ENCODE measurements at places on chromosomes 7 and 10.

DNA sequence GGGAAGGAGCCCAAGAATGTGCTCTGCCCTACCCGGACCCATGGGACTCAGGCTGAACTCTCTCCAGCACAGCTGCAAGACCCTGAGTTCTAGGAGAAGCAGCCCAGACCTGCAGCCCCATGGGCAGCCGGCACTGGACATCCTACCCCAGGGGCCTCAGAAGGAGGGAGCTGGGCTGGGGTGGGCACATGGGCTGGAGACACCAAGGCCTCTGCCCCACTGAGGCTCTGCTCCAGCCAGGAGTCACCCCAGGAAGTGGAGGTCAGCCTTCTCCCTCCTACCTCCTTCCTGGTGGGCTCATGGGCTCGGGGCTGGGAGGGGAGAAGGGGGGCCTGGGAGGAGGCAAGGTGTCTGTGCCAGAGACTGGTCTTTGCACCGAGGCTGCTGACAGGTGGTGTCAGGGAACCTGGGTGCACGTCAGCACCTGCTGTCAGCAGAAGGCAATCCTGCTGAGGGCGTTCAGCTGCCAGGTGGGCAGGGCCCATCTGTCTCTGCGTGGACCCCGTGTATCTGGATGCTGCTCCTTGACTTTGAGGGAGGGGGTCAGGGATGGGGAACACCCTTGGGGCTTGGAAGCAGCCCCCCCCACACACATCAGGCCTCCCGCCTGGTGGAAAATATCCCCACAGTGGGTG lies 95.2 kb downstream of the PDGFA start:
- no peak for DNase-seq

- DNase-seq = no peak
Observed at GRCh38 chr10:14924013-14924412, 29.9 kb downstream of the DCLRE1C start.

DNA sequence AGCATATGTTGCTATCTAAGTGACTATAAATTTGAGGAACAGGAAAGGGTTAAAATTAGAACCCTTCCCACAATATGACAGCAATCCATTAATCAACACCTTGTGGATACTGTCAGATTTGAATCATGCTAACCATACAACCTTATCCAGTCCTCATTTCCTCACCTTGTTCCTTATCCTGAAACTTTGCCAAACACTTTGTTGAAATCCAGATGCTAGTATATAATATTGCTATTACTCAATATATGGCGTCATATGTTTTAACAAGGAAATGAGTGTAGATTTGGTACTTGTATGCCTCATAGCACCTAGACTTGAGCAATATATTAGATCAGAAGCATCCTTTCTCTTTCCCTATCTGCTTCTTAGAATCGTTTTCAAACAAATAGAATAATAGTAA lies 66.3 kb upstream of the SLC25A13 start:
- no peak for DNase-seq

- DNase-seq = no peak
Observed at GRCh38 chr7:12127455-12127854, 83.6 kb upstream of the TMEM106B start.

DNA sequence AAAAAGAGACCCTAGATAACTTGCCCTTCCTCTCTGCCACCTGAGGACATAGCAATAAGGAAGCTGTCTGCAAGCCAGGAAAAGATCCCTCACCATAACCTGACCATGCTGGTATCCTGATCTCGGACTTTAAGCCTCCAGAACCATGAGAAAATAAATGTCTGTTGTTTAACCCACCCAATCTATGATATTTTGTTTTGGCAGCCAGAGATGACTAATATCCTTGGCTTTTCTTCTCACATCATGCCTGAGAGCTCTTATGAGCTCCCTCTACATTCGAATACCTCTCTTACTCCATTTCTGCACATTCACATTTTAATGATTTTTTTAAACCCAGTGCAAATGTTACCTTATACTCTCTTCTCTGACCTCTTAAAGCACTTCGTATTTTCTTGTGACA lies 214.0 kb upstream of the CHRM2 start:
- no peak for DNase-seq

DNA sequence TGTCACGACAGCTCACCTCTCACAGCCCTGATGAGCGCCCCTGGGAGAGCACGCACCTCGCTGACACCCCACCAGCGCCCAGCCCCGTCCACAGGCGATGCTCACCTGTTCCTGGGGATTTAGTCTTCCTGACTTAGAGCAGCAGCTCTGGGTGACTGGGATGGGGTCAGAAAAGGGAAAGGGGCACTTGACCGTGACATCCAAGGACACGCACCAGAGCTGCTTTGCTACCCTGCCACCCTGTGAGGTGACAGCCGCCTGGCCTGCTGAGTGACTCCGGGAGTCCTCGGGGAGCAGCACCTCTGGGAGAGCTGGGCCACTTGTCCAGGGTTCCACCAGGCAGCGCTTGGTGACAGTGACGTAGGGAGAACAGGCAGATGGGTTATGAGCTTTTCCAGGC lies 148.2 kb downstream of the PRKAG2 start:
- DNase-seq = no peak

DNA sequence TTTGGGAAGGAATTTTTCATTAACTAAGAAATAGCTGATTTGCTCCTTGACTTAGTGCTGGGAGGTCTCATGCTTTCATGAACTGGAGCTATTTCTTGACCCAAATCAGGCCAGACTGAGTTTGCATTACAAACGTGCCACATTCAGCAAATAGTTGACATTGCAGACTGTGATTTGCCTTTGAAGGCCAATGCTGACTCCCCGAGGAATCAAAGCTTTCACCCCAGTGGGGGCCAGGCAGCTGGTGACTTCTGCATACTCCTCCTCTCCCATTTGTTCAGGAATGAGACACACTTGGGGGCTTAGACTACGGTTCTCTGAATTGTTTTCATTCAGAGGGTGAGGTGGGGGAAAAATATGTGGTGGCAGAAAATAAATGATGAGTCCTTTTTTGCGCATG lies 111.0 kb upstream of the JAZF1 start:
- no peak for DNase-seq

DNA sequence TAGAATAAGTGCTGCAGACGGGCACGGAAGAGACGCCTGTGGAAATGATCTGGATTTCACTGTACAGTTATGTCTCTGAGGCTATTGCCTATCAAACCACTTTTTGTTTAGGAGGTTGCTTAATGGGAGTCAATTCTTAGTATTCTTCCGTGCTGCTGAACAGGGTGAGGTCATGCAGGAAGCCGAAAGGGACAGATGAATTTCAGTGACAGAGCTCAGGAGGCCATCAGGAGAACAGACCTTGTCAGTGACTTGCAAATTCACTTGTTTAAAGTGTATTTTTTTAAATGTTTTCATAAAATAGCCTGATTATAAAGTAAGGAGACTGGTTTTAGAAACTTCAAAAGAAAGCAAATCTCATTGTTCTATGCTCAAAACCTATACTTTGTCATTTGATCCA lies 58.9 kb downstream of the XRCC2 start:
- peak; percentile 51 for DNase-seq

DNA sequence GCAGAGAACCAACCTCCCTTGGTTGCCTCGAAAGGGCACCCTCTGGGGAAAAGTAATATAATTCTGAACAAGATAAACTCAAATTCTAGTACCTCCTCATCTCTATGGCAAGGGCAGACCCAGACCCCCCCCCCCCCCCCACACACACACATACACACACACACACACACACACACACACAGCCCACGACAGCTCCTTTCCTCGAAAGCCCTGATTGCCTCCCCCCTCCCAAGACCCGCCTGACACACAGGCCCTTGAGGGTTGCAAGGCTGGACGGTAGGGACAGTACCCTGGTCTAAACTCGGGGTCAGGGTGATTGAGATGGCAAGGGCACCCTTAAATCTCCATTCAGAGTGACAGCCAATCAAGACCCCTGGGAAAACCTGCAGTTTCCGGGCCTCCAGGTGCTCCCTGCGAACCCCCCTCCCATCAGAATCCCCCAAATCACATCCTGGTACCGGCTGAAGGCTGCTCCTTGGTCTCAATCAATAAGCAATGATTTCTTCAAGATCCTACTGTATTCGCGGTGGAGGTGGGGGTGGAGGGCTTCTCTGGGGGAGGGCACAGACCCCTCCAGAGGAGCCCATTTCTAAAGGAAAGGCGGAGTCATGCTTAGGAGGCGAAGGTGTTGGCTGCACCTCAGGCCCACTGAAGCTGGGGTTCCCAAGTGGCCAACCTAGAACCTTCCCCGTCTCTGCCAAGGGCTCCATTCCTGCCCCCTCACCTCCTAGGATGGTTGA lies 100.7 kb downstream of the HIP1 start:
- DNase-seq = peak; percentile 18

- DNase-seq = no peak
Observed at GRCh38 chr10:70587045-70587658, 15.4 kb downstream of the PRF1 start.

DNA sequence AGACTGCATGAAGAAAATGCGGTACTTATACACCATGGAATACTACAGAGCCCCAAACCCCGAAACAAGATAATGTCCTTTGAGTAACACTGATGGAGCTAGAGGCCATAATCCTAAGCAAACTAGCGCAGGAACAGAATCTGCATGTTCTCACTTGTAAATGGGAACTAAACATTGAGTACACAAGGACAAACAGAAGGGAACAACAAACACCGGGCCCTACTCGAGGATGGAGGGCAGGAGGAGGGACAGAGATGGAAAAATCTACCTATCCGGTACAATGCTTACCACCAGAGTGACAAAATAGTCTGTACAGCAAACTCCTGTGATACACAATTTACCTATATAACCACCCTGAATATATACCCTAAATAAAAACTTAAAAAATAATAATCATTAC lies 507.9 kb downstream of the IPMK start:
- DNase-seq = no peak

DNA sequence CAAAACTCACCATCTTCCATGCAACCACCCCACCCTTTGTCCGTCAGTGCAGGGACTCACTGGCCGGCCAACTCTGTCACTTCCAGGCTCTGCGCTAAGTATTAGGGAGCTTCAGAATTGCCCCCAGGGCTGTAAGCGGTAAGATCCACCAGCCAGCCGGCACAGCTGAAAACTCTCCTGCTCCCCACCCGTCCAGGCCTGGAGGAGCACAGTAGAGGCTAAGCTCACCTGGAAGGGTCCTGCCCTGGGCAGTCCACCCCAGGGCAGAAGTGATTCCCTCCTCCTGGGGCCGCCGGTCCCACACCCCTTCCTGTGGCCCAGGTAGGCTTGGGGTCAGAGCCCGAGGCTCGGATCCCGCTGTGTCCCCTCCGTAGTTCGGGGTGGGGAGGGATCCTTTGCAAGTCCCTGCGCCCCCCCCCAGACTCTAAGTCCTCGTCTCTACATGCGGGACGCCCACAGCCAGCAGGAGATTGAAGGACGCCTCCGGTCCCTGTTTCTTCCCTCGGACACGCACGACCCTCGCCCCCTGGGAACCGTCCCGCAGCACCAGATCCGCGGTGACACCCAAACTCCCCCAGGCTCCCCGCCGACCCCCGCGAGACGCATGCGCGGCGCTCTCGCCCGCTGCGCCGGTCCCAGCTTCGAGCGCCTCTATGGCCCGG lies 138.9 kb downstream of the ARHGAP22 start:
- DNase-seq = no peak

GRCh38 chr10:34574353-34574934 lies 240.7 kb downstream of the PARD3 start:
- no peak for DNase-seq

GRCh38 chr7:69177461-69177861 lies 420.8 kb upstream of the AUTS2 start:
- no peak for DNase-seq

DNA sequence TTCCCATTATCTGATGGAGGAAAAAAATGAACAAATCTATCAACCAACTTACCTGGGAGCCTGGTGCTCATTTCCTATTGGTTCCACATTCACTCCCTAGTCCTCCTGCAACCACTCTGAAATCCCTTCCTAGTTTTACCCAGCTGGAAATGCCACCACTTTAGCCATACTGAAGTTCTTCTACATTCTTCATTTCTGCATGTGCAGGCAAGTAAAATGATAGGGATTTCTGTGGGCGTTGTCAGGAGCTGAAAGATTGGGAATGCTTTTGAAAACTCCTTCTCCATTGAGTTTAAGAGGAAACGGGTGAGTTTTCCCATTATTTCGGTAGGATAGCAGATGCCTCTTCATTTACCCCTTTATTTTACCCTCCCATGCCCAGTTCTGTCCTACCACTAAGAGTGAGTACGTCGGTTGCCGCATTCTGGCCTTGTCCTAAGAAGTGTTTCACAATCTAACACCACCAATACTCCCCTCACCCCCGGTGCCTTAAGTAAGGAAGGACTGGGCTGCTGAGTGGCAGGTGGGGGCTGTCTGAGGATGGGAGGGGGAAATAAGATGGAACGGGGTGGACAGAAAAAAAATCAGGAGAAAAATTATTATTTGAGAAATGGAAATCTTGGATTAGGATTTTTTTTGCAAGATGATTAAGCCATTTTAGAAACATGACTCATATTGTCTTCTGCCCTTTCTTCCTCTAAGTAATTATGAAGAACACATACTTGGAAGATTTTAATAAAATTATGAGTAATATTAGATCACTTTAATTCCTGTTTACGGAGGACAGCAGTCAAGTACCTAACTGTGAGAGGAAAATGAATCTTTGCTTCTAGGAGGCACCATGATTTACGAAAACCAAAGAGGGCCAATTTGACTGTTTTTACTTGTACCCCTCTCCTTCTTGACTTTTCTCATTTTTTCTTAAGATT lies 13.2 kb upstream of the TAS2R60 start:
- no peak for DNase-seq

DNA sequence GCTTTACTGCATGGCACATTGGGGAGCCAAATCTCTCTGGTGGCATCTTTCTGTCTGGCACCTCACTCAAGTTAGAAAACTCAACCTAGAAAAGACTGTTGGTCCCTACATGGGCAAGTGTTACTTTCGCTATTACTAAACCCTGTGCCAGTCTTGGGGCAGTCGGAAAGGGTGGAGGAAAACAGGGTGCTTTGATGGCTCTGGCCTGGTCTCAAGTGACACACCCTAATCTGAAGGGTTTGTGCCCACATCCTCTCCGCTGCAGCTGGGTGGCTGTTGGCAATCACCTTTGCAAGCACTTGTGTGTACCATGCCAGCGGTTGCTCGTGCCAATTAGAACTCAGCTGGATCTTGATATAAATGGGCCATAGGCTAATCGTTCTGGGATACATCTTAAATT lies 159.8 kb upstream of the ITGB1 start:
- no peak for DNase-seq

- no peak for DNase-seq
Observed at GRCh38 chr7:66523409-66523808, 105.3 kb upstream of the KCTD7 start.

GRCh38 chr10:109403551-109403950 lies 519.8 kb downstream of the XPNPEP1 start:
- DNase-seq = no peak

Data from AG20443 (cell line).